Globus pallidus (tissue), 1 donor: ENCODE measurements at places on chromosomes 7 and 10.

- no peak for DNase-seq
Measured at GRCh38 chr7:123070702-123071286, 75.3 kb upstream of the TAS2R16 start.

DNA sequence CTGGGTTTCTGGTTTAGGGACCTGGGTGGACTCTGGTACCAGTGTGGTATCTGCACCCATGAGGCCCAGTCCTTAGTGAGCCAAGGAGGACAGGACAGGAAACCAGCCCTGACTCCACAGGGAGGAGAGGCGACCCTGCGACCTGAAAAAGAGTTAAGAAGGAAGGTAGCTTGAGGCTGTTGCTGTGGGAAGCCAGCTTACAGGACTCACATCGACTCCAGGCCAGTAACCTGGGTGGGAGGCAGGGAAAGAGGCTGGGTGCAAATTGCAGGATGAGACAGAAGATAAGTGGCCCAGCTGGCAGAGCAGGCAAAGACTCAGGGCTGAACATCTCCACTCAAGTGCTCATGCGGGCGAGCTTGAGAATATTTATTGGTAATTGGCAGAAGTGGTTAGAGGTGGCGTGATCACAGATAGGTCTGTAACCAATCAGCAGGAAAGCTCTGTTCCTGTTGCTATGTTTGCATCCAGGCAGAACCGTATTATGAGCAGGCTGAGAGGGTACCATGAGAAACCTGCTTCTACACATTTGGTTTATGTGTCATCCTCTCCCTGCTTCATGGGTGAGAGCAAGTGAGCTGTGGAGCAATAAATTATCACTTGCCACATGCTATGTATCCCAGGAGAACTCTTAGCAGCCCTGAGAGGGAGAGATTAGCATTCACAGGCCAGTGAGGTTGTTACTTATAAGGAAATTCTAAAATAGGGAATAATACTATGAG is 11.0 kb downstream of the TLL2 start:
- DNase-seq: no peak

DNA sequence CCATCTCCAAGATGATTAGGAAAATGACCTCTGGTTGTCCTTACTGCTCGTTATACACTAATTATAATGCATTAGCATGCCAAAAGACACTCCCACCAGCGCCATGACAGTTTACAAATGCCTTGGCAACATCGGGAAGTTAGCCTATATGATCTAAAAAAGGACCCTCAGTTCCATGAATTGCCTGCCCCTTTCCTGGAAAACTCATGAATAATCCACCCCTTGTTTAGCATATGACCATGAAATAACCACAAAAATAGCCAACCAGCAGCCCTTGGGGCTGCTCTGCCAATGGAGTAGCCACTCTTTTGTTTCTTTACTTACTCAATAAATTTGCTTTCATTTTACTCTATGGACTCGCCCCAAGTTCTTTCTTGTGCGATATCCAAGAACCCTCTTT is 41.6 kb upstream of the KCNMA1 start:
- DNase-seq: no peak

DNA sequence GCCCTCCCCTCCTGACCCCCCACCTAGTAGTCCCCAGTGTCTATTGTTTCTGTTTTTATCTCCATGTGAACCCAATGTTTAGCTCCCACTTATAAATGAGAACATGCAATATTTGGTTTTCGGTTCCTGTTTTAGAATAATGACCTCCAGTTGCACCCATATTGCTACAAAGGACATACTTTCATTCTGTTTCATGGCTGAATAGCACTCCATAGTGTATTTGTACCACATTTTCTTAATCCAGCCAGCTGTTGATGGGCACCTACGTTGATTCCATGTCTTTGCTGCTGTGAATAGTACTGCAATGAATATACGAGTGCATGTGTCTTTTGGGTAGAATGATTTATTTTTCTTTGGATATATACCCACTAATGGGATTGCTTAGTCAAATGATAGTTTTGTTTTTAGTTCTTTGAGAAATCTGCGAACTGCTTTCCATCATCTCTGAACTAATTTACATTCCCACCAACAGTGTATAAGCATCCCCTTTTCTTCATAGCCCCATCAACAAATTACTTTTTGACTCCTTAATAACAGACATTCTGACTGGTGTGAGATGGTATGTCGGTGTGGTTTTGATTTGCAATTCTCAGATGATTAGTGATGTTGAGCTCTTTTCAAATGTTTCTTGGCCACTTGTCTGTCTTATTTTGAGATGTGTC is 128.4 kb upstream of the PHYHIPL start:
- no peak for DNase-seq

DNA sequence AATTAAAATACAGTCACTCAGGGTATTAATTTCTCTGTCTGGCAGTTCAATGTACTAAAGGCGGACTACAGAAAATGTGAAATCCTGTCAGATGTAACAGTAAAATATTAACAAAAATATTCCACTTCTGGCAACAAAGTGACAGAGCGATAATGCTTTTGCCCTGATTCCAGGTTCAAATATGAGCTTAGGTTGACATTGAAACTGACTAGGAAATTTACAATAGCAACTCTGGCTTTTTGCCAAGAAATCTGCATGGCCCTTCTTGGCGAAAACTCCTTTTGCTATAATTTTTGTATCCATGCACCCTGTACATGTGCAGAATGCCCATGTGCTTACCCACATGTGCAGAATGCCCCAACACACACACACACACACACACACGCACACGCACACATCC is 552.2 kb downstream of the MDFIC start:
- DNase-seq: no peak

DNA sequence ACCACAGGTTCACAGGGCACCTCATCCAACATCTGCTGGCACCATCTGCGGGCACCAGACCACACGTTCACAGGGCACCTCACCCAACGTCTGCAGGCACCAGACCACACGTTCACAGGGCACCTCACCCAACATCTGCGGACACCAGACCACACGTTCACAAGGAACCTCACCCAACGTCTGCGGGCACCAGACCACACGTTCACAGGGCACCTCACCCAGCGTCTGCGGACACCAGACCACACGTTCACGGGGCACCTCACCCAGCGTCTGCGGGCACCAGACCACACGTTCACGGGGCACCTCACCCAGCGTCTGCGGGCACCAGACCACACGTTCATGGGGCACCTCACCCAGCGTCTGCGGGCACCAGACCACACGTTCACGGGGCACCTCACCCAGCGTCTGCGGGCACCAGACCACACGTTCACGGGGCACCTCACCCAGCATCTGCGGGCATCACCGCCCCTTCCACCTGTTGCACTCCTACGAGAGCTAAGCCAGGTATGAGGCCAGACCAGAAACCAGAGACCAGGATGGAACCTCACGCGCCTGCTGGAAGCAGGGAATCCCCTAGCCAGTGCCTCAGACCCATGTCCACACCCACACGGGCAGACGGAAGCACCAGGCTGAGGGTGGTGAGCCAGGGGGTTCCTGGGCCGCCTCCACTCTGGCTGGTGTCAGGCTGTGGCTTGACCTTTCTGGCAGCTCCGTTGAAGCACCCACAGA is 182.8 kb downstream of the MAD1L1 start:
- DNase-seq: no peak

- DNase-seq: no peak
Measured at GRCh38 chr7:79475455-79475854, 22.0 kb upstream of the MAGI2 start.

DNA sequence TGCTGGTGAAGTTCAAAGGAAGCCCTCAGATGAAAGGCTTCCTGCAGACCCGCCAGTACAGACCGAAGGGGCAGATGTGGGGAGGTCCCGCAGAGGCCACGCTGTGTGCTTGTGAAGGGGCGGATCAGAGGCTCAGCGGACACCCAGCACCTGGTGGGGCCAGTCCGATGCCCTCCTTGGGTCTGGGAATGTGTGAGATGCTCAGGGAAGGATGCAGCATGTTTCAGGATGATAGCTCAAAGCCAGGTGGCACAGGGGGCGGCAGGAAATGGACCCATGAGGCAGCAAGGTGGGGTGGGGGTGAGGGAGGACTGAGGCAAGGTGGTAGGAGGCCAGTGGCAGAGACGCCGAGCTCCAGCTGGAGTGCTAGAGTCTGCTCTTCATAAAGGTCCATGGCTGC is 27.9 kb upstream of the HSPA12A start:
- no peak for DNase-seq

GRCh38 chr7:28685242-28685643 is 272.9 kb downstream of the TRIL start:
- DNase-seq: peak; percentile 77

DNA sequence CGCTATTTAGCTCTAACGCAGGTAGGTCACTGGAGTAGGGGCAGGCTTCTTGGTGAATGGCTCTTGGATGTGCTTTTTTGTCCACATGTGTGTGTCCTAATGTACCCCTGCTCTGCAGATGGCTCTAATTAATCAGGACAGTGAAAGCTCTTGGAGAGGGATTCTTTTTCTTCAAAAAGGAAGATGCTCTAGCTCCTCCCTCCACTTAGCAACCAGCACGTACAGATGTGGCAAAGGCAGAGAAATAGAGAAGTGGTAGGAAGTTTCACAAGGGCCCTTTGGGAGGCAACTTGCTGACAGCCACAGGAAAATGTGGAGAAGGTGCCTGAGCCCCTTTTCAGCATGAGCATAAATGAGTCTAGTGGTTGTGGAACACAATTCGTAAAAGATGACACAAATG is 221.7 kb downstream of the PLXNA4 start:
- DNase-seq: no peak

- DNase-seq: no peak
Measured at GRCh38 chr7:14690075-14690474, 212.5 kb downstream of the DGKB start.

GRCh38 chr10:1631282-1631681 is 106.0 kb downstream of the ADARB2 start:
- no peak for DNase-seq

GRCh38 chr7:127930341-127931328 is 100.6 kb downstream of the LRRC4 start:
- no peak for DNase-seq

GRCh38 chr10:130545697-130546096 is 409.5 kb downstream of the GLRX3 start:
- no peak for DNase-seq

DNA sequence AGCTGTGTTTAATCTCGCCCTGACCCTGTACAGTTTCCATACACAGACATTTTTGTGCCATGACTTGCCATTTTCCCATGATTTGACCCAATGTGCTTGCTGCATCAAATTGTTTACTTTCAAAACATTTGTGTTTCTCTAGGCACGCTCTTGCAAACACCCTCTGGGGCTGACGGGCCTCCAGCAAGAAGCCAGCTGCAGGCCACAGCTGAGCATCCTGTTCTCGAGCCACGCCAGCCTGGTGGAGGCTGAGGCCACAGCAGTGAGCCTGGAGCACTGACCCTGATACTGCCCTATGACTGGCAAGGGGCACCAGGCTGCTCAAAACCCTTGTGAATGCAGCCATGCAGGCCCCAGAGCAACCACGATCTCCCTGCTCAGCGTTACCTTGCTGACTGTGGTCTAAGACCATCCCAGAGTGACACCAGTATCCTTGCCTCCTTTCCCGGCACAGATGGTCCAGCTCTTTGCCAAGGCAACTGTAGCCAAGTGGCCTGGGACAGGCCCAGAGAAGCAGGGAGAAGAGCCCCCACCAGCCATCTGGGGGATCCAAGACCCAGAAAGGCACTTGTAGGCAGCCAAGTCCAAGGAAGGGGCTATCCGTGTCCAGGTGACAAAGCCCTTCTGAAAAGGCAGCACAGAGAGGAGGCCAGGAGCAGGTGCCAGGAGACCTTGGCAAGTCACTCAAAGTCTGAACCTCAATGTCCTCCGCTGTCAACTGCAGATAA is 78.5 kb downstream of the OAT start:
- no peak for DNase-seq

GRCh38 chr7:101378751-101379174 is 16.1 kb downstream of the COL26A1 start:
- no peak for DNase-seq

DNA sequence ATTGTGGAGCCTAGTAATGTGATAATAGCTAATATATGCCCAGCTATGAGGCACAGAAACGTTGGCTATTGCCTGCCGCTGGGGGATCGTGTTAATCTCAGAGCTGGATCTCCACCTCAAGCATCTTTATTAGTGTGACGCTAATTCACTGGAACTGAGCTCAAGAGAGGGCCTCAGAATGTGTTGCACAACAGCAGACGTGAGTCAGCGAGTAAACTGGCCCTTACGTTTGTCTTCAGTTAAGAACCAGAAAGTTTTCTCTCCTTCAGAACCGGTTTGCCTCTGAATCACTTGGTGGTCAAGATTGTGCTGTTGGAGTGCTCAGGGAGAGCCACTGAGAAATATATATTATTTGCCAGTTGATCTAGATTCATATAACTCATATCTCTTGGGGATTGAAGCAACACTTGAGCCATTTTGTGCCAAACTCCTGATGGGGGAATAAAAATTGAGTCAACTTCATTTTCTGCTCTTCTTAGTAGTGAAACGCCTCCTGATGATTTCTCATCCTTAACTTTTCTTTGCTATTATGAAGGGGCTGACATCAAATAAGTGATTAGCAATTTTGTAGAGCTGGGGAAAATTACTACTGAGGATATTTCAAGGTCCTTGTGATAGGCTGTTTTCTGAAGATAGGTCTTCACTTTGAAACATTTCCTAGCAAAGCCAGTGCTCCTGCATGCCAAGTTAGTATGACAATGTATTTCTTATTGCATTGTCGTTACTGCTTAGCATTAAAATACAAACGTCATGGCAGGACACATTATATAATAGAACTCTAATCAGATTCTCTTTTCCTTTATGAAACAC is 22.3 kb downstream of the BZW2 start:
- peak; percentile 5 for DNase-seq

DNA sequence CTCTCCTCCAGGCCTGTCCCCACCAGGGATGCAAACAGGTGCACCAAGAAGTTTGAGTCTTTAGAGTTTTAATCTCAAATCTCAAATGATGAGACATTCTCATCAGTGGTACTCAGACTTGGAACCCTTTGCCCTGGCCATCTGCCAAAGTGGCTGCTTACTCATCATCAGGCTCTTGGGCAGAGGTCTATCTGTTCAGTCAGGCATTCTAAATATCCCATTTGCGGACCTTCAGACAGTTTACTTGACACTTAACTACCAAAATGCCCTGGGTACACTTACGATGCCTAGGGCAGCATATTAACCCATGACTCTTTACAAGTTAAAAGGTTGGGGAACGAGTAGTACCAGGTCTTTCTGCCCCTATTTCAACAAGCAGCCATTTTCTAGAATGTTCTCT is 61.2 kb upstream of the YAE1 start:
- DNase-seq: no peak

- DNase-seq: no peak
Measured at GRCh38 chr7:125681508-125681907, 751.9 kb upstream of the POT1 start.

DNA sequence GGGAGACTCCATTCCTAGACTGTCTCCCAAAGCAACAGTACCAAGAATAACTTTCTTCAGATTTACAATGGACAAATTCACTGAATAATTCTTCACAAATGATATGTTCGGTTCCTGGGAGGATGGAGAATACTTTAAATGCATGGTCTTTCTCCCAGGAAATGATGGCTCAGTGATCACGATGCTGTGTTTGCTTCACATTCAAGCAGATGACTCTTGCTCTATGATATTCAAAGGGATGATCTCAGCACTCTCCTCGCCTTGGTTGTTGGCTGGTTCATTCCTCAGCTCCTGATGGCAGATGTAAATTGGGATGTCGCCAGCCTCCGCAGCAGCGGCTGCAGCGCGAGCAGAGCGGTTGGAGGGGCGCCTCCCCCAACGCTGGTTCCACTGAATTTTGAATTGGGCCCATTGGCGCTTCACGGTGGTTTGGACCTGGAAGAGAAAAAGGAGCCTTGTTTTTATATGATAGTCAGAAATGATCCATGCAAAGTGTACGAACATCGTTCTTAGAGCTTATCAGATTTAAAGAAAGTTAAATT is 148.3 kb downstream of the CALCR start:
- no peak for DNase-seq

- no peak for DNase-seq
Measured at GRCh38 chr10:100713049-100713858, 32.1 kb upstream of the PAX2 start.

GRCh38 chr10:119653916-119654315 is 2.7 kb downstream of the BAG3 start:
- DNase-seq: no peak
